ENCODE measurements at places on chromosomes 5 and 9.

- no peak for DNase-seq
Observed at GRCh38 chr9:4832786-4833579, 40.2 kb downstream of the RCL1 start.

DNA sequence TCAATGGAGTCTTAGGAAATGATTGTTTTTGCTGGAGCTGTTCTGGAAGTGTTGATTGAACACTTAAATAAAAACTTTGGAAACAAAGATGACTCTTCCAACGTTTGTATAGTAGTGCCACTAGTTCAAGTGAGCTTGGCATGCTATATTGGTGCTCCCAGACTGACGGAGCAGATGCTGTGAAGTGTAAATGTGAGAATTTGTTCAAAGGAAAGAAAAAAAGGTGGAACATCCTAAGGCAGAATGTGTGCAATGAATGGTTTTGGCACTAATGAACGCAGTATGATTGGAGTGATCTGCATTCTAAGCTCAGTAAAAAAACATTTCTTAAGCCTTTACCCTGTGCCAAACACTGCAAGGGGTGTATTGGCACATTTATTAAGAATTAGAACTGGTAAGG, 69.8 kb downstream of the ZNF474 start:
- DNase-seq: no peak

- DNase-seq: peak; percentile 27
Observed at GRCh38 chr5:172678902-172679301, 37.8 kb downstream of the NEURL1B start.

- DNase-seq: no peak
Observed at GRCh38 chr5:177553671-177554429, 513 bp downstream of the FAM193B start.

DNA sequence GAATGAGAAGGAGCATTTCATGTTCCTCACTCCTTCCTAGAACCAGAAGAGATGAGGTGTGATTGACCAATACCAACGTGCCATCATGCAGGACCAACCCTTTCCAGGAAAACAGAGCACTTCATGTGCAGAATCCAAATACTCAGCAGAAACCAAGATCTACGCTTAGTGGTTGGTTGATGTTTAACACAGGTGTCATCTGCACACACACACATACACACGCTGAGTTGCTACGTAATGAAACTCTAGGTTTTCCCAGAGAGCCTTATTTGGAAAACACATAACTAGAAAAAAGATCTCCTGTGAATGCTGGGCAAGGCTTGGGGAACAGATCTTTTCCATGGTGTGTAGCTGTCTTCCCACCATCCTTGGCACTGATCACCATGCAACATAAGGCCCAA, 21.1 kb upstream of the ZNF622 start:
- no peak for DNase-seq

GRCh38 chr9:84111726-84112125, 131.1 kb downstream of the RMI1 start:
- no peak for DNase-seq

GRCh38 chr9:133769511-133770075, 31.4 kb upstream of the SARDH start:
- DNase-seq: no peak

DNA sequence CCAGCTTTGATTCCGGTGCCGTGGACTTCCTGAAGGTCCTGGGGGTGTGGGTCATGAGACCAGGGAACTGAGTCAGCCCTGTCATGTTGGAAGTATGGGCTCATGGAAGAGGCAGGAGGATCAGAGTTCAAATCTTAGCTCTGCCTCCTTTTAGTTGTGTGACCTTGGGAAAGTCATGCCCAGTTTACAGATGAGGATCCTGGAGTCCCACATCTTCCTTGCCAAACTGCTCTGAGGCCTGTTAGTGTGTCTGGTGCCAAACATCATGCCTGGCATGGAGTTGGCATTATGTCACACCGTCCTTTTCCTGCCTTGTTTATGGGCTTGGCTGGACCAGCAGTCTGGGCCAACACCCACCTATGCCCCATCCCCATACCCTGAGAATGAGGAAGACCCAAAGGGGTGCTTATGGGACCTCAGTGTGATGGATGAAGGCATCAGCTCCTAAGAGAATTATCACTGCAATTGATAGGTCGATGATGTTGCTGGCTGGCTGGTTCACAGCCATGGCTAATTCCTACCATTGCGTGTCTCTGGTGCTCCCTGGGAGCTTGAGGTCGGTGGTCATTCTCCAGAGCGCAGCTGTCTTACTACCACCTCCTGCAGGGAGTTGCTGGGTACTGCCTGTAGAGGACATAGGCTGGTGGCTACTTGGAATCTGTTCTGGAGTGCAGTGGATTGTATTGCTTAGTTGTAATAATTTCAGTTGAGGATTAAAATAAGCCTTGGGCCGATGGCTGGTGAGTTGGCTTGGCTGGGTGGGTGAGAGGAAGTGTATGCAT, 140.5 kb upstream of the PITX1 start:
- no peak for DNase-seq
